ENCODE measurements at places on chromosomes 6 and 20. TPM values are rescaled to one million over a fixed set of nuclear protein-coding genes. Genes with fewer than 3 reads are reported as not detected.

TRIM40 gene
- not detected for total RNA-seq

CST1 gene
- not detected for total RNA-seq

CDK19 gene
- 10.2 TPM for total RNA-seq

GRCh38 chr20:5497556-5497955 lies 180.8 kb upstream of the PROKR2 start:
- DNase-seq: no peak

DNA sequence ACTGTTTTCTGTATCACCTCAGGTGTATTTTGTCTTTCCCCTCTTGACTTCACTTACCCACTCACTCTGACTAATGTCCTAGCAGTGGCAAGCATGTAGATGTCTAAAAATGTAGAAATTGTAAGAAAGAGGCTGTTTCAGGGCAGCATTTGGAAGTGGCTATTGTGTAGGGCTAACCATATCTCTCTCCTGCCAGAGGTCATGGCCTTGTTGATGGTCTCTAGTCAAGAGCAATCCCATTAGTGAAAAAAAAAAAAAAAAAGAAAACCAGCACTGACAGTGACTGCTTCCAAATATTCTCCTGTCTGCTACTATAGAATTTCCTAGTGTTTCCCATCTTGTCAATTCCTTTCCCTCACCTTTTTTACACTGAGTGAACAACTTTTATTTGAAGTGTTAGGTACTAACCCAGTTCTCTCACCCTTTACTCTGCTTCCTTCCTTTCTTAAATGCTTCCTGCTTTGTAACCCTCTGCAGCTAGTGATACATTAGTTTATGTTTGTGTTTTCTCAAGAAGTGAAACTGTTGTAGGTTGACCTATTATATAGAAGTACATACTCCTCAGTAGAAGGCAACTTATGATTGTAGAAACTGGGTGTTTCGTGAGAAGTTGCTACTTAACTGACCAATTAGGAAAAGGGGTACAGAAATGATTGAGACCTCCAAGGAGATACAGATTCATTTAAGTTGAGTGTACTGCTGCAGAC lies 174.1 kb upstream of the PTPRK start:
- no peak for DNase-seq

- DNase-seq: no peak
These were observed 60.3 kb downstream of the BMP6 start for GRCh38 chr6:7786214-7786661.

GRCh38 chr6:26743157-26743821 lies 83.7 kb upstream of the ZNF322 start:
- DNase-seq: peak; percentile 92
